ENCODE measurements at places on chromosomes 5 and 9. TPM values are rescaled to one million over a fixed set of nuclear protein-coding genes. Genes with fewer than 3 reads are reported as not detected.

The VCP gene
- total RNA-seq, result 323 TPM

The LCN9 gene
- not detected for total RNA-seq

DNA sequence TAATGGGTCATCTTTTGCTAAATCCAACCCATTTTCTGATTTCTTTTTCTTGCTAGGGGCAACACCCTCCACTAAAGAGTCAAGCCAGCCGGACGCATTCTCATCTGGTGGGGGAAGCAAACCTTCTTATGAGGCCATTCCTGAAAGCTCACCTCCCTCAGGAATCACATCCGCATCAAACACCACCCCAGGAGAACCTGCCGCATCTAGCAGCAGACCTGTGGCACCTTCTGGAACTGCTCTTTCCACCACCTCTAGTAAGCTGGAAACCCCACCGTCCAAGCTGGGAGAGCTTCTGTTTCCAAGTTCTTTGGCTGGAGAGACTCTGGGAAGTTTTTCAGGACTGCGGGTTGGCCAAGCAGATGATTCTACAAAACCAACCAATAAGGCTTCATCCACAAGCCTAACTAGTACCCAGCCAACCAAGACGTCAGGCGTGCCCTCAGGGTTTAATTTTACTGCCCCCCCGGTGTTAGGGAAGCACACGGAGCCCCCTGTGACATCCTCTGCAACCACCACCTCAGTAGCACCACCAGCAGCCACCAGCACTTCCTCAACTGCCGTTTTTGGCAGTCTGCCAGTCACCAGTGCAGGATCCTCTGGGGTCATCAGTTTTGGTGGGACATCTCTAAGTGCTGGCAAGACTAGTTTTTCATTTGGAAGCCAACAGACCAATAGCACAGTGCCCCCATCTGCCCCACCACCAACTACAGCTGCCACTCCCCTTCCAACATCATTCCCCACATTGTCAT lies 72.0 kb downstream of the NUP214 start:
- no peaks in the 10 kb centered on the region for H3K27me3 ChIP-seq
- H3K36me3 ChIP-seq, result peaks cover 50% of the 10 kb centered on the region
- no peak for DNase-seq

The IGFBPL1 gene
- total RNA-seq, result not detected

GRCh38 chr5:104370523-104370922 lies 807.9 kb upstream of the NUDT12 start:
- no peak for DNase-seq
- H3K4me3 ChIP-seq, result no peak overlapping the region
- no peak overlapping the region for H3K27ac ChIP-seq
- H3K36me3 ChIP-seq, result no peaks in the 10 kb centered on the region
- no peaks in the 10 kb centered on the region for H3K27me3 ChIP-seq

The PCDHA1 gene
- not detected for total RNA-seq

- no peak for DNase-seq
- H3K27ac ChIP-seq, result peak overlapping the region; percentile 20
- H3K27me3 ChIP-seq, result no peaks in the 10 kb centered on the region
- no peaks in the 10 kb centered on the region for H3K4me1 ChIP-seq
Observed at GRCh38 chr5:132788990-132789886, 12.2 kb upstream of the SEPTIN8 start.

- no peaks in the 10 kb centered on the region for H3K4me1 ChIP-seq
- no peak for DNase-seq
Observed at GRCh38 chr5:45491368-45491767, 204.8 kb downstream of the HCN1 start.
